Stimulated activated CD8-positive, alpha-beta memory T cell treated with anti-CD3 and anti-CD28 coated beads, Interleukin-4, amount 100 ng/mL, for 1 hour (primary cell): ENCODE measurements at places on chromosomes 7 and 10.

DNA sequence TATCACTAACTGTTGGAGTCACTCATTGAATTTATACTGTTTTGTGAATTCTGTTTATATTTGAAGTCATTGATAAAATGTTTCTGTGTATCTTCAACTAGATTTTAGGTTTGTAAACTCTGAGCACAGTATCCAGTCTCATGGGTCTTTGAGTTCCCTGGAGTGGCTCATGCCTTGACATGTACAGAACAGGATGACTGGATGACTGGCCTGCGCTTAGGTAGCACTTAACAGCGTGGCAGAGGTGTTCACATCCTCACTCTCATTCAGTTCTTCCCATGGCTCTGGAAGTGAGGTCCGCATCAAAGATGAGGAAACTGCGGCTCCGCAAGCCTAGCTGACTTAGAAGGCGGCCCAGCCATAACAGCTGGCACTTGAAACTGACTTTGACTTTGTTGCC, 576.9 kb downstream of the SUGCT start:
- no peak for DNase-seq

DNA sequence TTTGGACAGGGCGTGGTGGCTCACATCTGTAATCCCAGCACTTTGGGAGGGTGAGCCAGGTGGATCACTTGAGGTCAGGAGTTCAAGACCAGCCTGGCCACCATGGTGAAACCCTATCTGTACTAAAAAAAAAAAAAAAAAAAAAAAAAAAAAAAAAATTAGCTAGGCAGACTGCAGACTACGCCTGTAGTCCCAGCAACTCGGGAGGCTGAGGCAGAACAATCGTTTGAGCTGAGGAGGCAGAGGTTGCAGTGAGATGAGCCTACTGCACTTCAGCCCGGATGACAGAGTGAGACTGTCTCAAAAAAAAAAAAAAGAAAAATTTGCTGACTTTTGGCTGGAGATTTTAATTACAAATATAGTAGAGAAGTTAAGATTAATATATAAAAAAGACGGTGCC, 104.0 kb downstream of the HIPK2 start:
- DNase-seq: no peak

DNA sequence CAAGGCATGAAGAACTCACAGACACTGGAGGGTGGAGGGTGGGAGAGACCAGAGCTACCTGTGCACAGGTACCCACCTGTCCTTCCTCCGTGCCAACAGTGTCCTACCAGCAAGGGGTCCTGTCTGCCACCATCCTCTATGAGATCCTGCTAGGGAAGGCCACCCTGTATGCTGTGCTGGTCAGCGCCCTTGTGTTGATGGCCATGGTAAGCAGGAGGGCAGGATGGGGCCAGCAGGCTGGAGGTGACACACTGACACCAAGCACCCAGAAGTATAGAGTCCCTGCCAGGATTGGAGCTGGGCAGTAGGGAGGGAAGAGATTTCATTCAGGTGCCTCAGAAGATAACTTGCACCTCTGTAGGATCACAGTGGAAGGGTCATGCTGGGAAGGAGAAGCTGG, 21.8 kb downstream of the PRSS2 start:
- DNase-seq: no peak

DNA sequence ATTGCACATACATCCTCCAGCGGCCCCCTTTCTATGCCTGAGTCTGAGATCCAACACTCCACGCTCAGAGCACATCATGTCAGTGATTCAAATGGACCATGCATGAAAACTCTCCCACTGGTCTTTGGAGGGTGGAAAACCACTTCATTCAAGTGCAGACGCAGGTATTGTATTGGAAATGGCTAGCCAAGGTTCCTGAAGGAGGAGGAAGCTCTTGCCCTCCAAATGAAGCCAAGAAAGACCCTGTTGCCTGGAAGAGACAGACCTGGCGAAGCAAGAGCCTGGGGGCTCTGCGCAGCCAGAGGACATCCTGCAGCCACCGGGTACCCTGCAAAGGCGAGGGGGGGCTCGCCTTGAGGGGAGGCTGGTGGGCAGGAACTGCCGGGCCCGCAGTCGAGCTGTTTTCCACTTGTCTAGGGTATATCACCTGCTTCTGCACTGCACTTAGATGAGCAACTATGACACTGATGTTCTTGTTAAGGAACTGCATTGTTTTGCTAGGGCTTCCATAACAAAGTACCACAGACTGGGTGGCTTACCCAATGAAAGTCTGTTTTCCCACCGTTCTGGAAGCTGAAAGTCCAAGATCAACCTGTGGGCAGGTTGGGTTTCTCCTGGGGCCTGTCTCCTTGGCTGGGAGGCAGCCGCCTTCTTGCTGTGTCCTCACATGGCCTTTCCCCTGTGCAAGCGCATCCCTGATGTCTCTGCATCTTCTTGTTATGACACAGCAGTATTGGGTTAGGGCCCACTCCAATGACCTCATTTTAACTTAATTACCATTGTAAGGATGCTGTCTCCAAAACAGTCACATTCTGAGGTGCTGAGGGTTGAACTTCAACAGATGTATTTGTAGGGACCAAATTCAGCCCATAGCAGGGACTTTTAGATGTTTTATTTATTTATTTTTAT, 233.4 kb downstream of the ARHGAP12 start:
- no peak for DNase-seq

DNA sequence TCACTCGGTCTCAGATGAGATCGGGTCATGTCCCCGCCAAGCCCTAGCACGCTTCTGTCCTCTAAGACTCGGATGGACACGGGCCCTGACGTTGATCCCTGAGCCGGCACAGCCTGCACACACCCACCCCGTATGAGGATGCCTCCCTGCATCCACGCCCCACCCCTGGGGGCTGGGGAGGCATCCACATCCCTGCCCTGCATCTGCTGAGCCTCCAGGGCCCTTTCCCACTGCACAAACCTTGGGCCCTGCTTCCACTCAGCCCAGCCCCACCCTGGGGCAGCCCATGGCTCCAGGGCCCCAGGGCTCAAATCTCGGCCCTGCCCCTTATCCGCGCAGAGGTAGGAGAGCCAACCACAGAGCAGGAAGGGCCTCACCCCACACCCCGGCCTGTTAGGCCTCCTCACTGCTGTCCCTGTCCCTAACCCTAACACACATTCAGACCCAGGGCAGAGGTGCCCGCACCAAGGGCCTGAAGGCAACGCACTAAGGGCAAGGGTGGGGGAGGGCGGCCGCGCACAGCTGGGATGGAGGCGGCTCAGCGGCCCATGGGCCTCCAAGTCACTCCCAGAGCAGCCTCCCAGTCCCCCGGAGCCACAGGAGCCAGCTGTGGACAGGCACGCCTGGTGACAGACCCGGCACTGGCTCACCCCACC, 9.5 kb upstream of the MICALL2 start:
- no peak for DNase-seq

DNA sequence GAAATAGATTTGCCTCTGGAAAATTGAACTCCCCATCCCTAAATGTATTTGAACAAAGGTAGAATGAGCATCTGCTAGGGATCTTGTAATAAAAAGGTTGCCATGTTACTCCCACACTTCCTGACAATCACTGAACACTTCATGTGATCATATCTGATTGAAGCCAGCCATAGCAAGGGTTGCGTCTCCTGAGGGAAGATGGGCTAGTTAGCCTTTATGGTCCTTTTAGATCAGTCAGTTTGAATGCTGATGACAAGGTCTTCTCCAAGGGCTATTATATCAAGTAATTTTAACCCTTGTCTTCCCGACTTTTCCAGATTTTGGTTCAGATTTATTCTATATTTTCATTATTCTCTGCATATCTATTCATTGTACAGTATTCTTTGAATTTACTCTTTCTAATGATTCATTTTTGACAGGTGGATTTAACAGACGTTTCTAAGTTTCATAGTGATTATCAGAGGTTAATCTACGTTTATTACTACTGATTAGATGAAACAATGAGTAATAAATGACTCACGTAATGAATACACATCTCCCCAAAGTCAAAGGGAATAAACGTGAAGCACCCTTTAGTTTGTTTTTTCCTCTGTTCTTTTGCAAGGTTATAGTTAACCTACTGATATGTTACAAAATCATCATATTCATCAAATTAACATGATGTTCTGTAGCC, 28.1 kb downstream of the CSGALNACT2 start:
- DNase-seq: no peak
